ENCODE measurements at places on chromosomes 2 and 18. TPM values are rescaled to one million over a fixed set of nuclear protein-coding genes. Genes with fewer than 3 reads are reported as not detected.

- DNase-seq: no peak
Observed at GRCh38 chr2:176531608-176532007, 262.4 kb downstream of the MTX2 start.

DNA sequence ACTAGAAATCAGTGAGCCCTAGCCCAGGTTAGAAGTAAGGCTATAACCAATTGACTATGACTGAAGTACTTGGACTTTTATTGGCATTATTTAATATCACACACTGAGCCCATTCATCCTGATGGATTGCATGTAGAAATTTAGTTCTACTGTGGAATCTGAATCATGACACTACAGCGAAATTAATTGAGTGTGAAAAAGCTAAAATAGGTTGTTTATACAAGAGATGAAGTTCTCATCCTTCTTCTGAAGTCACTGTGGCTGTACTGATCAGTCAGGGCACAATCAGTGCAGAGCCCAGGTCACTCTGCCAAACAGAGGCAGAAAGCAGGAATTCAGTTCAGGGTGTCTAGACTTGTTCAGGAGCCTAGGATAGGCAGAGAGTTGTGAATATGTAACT lies 158.9 kb downstream of the BABAM2 start:
- DNase-seq: no peak

DNA sequence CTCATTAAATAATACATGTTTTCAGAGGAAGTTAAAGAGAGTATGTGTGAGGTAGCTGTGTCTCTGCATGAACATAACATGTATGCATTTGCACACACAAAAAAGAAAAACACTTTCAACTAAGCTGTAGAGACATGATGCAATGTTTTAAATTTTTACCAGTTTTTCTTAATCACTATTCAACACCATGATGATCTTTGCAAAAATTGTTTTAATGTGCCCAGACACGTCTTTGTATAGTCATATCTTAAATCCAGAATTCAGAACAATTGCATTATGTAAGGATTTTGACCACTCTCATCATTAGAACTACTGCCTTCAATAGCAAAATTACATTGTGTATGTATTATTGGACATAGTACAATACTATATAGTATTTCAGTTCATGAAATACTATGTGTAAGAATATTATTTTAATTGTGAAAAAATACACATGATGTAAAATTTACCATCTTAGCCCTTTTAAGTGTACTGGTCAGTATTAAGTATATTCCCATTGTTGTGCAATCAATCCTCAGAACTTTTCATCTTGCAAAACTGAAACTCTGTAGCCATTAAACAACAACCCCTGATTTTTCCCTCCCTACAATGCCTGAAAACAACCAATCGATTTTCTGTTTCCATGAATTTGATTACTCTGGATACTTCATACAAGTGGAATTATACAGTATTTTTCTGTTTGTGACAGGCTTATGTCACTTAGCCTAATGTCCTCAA lies 104.5 kb upstream of the ACVR2A start:
- DNase-seq: no peak

DNA sequence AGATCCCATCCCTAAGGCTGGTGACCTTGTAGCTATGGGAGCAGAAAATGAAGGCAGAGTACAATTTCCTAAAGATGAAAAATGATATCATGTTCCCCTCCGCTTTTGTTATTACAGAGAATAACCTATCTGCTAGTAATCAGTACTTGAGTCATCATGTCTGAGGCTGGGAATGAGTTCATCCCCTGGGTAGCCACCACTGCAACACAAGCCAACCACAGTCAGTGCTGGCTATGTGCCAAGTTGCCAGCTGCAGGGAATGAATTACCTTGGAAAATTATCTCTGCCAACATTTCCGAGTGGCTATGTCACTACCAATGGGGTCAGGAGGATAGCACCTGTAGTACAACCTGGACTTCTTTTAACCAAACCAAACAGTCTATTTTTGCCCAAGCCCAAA lies 1094.7 kb upstream of the DDX18 start:
- no peak for DNase-seq

DNA sequence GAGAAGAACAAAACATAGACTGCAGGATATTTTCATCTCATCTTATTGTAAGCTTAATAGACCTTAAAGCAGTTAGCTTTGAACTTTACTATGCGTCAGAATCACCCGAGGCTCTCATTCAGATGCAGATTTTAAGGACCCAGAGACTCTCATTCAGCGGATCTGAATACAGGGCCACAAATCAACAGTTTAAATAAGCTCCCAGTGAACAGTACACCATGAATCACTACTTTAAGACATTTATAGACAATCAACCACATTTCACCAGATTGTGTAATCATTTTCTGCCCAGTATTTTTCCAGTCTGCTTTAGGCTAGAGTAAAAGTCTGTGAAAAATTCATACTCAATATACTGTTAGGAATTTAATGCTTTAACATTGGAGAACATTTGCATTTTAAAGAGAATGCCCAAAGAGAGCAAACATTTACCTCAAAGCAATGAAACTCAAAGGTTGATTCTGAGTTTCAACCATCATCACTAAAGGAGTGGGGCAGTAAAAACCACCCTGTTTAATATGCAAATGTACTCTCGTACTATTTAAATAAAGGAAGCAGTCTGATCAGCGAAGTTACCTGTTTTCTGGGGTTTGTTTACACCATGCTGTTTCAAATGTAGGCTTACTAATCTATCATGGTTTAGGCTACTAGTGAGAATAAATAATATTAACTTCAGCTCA lies 11.0 kb upstream of the ALPK2 start:
- no peak for DNase-seq

GRCh38 chr2:64105670-64106461 lies 38.4 kb downstream of the PELI1 start:
- no peak for DNase-seq

DNA sequence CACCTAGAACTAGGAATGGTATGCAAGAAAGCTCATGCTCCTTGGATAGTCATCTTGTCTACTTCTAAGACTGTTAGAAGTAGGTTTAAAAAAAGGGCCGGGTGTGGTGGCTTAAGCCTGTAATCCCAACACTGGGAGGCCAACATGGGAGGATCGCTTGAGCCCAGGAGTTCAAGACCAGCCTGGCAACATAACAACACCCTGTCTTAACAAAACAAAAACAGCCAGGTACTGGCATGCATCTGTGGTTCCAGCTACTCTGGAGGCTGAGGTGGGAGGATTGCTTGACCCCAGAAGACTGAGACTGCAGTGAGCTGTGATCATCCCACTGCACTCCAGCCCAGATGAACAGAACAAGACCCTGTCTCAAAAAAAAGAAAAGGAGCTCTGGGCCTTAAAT lies 19.9 kb downstream of the PNO1 start:
- DNase-seq: no peak

- DNase-seq: peak; percentile 48
Observed at GRCh38 chr18:58194028-58194427, 150.0 kb downstream of the NEDD4L start.

Gene C1QL2
- total RNA-seq: not detected

Gene CCDC68
- total RNA-seq: not detected

Gene SERPINB3
- not detected for total RNA-seq

Gene RTP5
- not detected for total RNA-seq

Gene LONRF2
- 1.3 TPM for total RNA-seq

Gene KYNU
- not detected for total RNA-seq
